ENCODE measurements at places on chromosomes 4 and X.

DNA sequence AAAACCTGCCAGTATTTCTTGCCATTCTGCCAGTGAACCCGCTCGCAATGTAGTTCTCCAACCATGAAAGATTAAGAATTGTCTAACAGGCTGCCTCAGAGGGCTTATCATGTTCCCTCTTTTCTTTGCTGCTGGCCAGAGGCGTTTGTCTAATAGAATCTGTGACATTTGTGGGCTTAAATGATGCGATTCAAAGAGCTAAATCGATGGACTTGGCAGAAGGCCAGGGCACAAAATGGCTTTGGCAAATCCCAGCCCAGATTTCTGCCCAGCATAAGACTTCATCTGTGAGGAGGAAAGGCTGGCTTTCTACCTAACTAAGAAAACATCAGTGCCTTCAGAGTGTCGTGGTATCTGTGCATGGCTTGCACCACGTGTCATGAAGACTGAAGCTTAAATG lies 79.9 kb downstream of the TRPC5OS start:
- DNase-seq = no peak

- no peak for DNase-seq
These were observed 194.2 kb downstream of the MAD2L1 start for GRCh38 chr4:119872371-119873016.

- no peak for DNase-seq
These were observed 282.9 kb downstream of the ZNF674 start for GRCh38 chrX:46262304-46262703.

- DNase-seq = no peak
These were observed 167.0 kb downstream of the AASDH start for GRCh38 chr4:56220261-56220660.

- DNase-seq = peak; percentile 88
These were observed 137.8 kb upstream of the CPEB2 start for GRCh38 chr4:14864365-14865030.

GRCh38 chr4:87697272-87697671 lies 47.2 kb downstream of the DMP1 start:
- no peak for DNase-seq

GRCh38 chrX:18448416-18448815 lies 23.0 kb downstream of the CDKL5 start:
- no peak for DNase-seq

DNA sequence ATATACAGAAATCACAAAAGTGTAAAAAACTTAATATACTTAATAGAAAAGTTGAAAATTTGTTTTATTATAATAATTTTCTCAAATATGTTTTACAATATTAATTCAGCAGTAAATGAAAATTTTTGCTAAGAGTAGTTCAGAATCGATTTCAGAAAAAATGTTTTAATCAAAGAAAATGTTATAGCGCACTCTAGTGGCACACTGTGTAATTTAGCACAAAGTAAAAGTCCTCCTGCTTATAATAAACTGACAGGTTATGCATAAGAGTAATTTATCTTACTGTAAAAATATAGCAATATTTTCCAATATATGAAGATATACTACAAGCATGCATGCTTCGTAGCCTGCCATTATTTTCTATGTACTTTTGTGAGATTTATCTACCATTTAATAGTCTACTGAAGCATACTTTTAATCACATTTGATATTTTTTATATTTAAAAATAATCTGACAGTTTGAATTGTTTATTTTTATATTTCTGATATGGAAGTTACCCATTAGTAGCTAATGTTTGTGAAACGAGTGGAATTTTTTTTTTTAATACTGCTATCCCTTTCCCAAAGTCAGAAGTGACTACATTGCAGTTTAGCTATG lies 217.9 kb upstream of the KLHL4 start:
- peak; percentile 4 for DNase-seq

DNA sequence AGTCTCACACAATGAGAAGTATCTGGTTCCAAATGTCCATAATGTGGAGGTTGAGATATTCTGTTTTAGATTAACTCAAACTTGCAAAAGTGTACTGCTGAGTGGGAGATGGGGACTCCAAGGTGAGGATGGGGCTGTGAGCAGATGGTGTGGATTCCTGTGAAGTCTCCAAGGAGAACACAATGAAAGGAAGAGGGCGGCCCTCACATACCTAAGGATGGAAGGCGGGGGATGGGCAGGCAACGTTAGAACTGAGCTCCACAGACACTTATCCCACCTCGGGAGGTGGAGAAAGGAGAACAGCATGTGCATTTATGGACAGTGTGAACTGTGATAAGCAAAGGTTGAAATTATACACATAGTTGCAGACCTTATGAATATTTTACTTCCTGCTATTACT lies 9.9 kb upstream of the SPATA4 start:
- no peak for DNase-seq

- DNase-seq = peak; percentile 72
These were observed 8.6 kb upstream of the PDHA1 start for GRCh38 chrX:19334945-19335626.

GRCh38 chr4:172996571-172997216 lies 171.9 kb upstream of the GALNT7 start:
- peak; percentile 51 for DNase-seq

- peak; percentile 10 for DNase-seq
These were observed 17.8 kb downstream of the ZNF81 start for GRCh38 chrX:47854474-47854873.

DNA sequence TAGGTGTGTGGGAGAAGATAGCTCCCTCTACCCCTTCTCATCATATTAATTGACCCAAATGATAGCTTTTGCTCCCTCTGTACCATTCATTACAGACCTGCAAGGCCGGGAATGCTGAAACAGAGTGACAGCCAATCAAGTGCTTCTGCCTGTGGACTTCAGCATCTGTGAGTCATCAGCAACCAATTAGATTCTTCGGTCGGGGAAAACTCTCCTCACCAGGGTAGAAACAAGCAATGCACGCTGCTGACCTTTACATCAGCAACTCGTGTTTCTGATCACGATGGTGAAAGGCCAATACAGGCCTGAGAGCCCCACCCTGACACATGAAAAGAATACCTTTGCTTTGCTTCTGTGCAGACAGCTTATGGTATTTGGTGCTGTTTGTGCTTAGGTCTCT lies 347.2 kb upstream of the DDX53 start:
- no peak for DNase-seq

GRCh38 chr4:81495345-81495744 lies 23.6 kb upstream of the RASGEF1B start:
- peak; percentile 44 for DNase-seq

DNA sequence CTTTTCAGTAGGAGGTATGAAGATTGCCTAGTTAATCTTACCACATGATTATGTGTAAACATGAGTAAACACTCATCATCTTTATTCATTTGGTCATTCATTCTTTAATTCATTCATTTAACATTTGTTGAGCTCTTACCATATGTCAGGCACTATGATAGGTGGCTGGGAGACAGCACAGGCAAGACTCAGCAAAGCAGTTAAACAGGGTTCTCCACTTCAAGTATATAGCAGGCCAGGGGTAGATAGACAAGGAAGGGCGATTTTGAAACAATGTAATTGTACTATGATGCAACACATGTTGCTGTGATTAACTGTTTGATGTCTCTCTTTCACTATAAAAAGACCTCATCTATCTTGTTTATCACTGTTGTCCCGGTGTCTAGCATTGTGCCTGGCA lies 84.3 kb upstream of the GPR101 start:
- DNase-seq = no peak

DNA sequence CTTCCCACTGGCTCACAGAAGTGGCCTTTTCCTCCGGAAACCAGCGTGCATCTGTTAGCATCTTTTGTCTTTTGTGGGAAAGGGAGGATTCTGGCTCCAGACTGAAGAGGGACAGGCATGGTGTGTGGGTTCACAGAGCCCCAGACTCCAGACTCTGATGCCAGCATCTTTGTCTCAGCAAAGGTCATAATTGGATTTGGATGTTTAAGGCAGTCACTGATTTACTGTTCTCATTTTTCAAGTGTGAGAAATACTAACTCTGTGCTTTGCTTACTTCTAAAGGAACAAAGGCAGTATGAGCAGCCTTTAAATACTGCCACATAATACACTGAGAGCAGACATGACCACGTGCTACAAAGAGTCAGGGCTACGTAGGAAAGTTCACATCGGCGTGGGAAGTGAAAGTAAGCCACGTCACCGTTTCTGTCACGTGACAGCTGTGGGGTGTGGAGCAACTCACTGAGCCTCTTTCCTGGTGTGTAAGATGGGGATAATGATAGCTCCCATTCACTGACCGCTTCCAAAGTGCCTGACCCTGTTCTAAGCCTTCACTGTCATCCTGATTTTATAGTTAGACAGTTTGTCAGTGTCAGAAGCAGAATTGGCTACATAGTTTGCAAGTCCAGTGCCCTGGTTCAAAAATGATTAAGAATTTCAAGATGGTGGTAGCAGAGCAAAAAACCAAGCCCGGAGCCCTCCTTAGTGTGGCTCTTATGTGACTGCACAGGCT lies 24.8 kb upstream of the TMSB4X start:
- peak; percentile 94 for DNase-seq

DNA sequence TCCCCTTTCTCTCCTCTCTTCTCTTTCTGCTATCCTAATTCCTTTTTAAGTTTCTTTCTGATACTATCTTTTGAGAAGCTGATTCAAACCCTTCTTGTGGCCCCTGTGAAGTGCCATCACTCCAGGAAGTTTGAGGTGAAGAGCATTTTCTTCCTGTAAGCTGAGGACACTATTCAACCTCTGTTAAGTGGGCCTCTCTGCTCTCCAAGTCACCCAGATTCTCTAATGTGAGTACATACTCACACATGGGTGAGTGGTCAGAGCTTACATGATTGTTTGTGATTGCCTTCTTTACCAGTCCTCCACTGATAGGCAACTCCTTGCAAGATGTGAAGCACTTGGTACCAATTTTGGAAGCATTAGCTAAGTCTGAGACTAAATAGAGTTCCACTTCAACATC lies 18.4 kb upstream of the SMIM10L2A start:
- DNase-seq = no peak

- no peak for DNase-seq
These were observed 209.8 kb downstream of the MGST2 start for GRCh38 chr4:139875411-139875825.

GRCh38 chr4:182213004-182213403 lies 30.2 kb upstream of the TENM3 start:
- no peak for DNase-seq

- no peak for DNase-seq
These were observed 80.1 kb downstream of the PJA1 start for GRCh38 chrX:69085151-69085550.

DNA sequence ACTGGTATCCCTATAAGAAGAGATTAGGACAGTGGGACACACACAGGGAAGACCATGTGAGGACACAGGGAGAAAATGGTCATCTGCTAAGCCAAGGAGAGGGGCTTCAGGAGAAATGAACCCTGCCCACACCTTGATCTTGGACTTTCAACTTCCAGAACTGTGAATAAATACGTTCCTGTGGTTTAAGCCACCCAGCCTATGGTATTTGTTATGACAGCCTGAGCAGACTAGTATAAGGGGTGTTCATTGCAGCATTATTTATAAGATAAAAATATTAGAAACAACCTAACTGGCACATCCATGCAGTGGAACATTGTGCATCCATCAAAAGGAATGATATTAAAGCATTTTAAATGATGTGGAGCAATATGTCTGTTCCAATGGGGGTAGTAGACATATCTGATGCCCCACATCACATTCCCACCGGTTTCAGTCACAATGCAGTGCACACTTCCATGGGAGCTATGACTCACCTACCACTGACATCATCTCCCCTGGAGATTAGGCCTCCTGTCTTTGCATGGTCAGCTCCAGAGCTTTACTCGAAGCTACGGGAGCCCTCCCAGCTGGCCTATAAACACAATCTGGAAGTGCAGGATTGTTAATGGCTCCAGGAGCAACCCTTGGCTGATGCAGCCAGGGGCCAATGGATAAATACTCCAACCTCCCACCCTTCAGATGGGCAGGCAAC lies 38.9 kb upstream of the MAMLD1 start:
- peak; percentile 2 for DNase-seq

DNA sequence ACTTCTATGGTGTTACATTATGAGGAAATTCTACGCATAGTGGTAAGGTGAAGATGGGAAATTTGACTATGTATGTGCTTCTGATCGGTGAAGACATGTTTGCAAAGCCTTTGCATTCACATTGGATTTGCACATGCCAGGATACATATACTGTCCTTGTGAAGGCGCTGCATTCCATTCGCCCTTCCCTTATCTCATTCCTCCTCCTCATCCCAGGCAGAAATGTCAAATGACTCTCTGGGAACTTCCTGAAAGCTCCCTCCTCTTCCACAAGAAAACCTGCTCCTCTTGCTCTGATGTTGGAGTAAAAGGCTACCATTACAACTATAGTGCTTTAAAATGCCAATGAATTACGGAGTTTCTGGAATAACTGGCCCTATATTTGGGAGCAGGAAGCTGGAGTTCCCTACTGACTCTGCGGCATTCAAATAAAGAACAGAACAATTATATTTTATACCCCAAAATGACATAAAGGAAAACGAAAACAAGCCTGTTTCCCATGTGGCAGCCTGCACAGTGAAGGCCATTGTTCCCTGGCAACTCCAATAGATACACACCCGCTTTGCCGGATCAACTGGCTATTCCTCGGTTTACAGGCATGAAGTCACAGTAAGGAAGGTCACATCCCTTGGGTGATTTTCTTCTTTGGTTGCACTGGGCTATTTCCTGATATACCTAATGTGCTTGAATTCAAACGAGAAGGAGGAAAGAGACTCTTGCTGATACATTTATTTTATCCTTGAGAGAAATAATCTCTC lies 84.5 kb downstream of the AREG start:
- no peak for DNase-seq

DNA sequence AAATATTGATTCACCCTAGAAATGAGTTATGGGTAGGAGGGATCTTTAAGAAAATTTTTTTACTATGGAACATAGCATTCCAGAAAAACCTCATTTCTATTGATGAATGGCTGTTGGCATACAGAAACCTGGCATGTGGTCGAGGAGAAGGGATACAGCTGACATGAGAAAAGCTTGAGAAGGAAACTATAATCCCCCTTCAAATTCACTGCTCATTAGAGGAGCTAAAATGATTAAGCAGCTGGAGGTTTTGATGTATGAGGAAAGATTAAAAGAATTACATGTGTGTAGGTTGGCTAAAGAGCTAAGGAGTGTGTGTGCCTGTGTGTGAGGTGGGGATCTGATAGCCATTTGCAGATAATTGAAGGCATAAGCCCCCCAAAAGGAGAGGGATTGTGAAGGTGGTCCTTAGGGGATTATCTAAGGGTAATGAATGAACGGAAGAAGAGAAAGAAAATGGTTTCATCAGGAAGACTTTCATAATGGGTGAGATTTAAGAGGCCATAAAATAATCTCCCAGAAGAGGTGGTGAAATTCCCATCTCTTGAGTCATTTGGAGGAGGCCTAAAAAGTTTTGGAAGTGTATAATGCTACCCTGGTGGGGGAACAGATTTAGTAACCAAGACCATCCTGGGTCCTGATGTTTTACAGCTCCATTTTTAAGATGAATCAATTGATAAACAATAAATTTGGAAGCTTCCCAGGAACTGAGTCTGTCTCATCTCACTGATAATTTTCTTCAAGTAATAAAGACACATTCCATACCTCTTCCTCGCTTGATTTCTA lies 272.0 kb upstream of the HAND2 start:
- no peak for DNase-seq

- DNase-seq = no peak
These were observed 120.9 kb upstream of the NRK start for GRCh38 chrX:105701310-105702052.
